ENCODE measurements at places on chromosomes 5 and 9.

DNA sequence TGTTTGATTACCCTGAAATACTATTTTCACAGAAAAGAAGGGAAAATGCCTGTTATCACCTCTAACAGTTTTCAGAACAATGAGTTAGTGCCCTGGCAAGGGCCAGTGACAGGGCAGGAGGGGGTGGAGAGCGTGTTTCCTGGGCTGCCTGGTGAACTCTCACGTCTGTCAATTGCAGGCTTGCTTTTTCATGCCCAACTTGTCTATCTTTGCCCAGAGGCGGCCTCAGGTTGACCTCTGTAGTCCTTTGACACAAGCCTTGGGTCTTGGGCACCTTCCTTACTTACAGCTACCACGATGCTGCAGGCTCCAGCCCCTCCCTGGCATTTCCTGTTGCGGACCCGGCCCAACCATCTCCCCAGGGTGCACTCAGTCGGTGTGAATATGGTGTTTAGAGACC lies 2.2 kb upstream of the CEL start:
- no peak for DNase-seq

DNA sequence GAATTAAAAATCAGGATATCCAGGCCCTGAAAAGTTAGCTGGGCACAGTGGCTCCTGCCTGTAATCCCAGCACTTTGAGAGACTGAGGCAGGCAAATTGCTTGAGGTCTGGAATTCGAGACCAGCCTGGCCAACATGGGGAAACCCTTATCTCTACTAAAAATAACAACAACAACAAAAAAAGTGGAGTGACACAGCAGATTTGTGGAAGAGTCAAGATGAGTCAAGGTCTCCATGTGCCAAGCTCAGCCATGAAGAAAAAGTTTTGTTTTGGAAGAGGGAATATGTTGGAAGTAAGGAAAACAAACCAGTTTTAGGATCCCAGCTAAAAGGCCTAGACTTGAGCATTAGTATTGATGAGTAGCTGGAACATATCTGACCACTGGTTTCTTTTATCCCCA lies 14.7 kb downstream of the LRRC70 start:
- no peak for DNase-seq

GRCh38 chr9:129612123-129612522 lies 8.8 kb downstream of the C9orf50 start:
- DNase-seq = no peak

- DNase-seq = no peak
Measured at GRCh38 chr9:91362051-91362611, 413 bp upstream of the AUH start.

GRCh38 chr5:25255128-25255527 lies 610.4 kb upstream of the CDH10 start:
- no peak for DNase-seq

DNA sequence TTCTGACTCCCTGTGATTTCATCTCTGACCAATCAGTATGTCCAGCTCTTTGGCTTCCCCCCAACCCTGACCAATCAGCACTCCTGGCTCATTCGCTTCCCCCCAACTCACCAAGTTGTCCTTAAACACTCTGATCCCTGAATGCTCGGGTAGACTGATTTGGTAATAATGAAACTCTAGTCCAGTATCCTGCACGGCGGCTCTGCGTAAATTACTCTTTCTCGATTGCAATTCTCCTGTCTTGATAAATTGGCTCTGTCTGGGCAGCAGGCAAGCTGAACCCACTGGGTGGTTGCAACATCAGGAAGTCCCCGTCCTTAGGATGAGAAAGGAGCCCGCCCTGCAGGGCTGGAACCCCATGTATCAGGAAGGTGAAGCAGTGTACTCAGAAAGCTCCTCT lies 10.4 kb downstream of the FCN2 start:
- DNase-seq = no peak

DNA sequence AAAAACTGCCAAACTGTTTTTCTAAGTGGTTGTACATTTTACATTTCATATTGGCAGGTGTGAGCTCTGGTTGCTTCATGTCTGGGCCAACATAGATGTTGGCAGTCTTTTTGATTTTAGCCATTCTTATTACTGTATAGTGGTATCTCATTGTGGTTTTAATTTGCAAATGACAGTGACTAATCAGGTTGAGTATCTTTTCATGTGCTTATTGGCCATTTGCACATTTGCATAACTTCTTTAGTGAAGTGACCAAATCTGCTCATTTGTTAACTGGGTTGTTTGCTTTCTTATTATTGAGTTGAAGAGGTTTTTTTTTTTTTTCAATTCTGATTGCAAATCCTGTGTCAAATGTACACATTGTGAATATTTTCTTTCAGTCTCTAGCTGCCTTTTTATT lies 36.9 kb upstream of the MSX2 start:
- DNase-seq = no peak

DNA sequence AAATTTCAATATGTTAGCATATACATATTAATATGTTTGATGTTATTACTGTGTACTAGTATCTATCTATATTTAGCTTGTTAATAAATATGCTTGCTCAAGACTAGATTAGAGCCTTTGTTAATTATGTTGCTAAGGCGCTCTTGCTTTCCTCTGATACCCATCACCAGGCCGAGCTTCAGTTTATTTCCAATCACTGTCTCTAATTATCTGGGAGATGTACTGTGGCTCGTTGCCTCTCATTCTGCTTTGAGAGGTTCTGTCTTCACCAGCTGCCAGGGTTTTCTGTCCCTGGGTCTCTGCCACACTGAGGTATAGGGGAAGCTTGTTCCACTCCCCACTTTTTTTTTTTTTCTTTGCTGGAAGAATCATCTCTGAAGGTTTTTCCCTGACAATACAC lies 21.0 kb upstream of the TAF11L2 start:
- DNase-seq = no peak

GRCh38 chr5:135139381-135140134 lies 105.5 kb upstream of the PITX1 start:
- DNase-seq = peak; percentile 45

GRCh38 chr9:35972093-35972492 lies 14.1 kb upstream of the OR2S2 start:
- no peak for DNase-seq

DNA sequence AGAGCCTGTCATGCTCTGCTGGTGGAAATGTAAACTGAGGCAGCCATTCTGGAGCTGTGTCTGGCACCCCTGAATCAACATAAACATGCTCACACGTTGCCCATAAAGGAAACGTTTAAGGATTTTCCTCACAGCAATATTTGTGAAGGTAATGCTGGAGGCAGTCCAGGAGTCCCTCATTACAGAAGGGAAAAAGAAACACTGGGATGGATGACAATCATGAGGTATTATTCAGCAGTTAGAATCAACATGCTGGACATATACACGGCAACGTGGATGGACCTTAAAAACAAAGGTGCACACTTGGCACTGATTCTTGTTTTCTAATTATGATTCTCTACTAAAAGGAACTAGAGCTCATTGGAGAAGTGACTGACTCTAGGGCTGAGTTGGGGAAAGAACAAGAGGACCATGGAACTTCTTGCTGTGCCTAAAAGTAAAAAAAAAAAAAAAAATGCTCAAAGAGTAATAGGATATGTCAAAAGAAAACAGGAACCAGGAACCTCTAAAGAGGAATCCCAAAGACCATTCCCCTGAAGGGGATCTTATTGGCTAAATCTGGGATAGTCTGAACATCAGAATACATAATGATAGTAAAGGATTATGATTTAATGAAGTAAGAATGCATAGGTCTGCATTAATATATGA lies 18.6 kb downstream of the B4GALT1 start:
- DNase-seq = no peak

DNA sequence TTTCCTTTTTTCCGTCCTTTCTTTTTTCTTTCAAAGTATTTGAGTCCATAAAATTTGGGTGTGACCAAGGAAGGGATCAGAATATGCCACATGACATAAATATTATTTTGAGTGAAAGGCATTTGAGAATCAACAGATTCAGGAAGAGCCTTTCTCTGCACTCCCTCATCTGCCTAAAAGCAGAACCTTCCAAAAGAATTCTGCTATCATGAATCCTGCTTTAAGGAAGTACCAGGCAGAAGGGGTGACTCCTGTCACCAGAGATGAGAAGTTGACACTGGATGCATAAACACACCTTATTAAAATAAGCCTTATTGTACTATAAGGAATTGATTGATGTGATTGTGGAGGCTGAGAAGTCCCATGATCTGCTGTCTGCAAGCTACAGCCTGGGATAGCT lies 196.7 kb downstream of the SREK1 start:
- DNase-seq = no peak

DNA sequence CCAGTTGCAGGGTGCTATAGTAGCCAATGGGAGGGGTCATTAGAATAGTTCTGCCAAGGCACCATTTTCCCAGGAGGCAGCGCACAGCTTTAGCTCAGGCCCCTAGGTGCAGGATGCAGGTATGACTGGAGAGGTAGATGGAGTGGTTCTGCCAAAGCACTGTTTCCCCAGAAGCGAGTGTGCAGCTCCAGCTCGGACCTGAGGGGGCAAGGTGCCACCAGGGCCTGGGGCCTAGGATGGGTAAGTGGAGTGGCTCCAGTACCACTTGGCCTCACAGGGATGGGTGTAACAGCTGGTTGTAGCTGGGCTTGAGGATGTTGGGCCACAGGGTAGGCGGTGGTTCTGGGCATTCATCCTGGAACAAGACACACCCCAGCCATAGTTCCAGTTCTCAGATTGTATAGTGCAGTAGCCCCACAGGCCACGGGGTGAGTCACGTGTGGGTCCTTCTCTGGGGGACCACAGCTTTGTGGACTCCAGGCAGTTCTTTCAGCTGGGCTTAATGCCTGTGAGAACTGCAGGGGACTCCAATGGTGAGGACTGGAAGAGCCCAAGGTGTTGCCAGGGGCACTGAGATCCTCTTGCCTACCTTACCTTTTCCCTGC lies 185.5 kb upstream of the ANKH start:
- no peak for DNase-seq

DNA sequence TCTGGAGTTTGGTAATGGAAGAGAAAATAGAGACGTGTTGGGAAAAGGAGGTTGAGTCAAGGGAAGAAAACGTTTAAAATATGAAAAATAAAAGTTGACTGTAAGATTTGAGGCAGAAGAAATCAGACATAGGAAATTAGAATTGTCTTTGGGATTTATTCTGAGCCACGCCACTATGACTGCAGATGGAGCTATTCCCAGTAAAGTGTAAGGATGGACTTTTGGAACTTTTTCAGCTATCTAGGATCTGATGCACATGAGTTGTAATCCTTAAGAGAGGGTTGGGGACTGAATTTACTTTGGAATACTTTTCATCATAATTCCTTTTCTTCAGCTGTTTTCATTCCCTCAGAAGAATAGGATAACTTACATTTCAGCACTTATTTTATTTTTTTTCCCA lies 336.7 kb downstream of the FAM170A start:
- no peak for DNase-seq

GRCh38 chr9:3173374-3173773 lies 329.5 kb upstream of the PUM3 start:
- no peak for DNase-seq

DNA sequence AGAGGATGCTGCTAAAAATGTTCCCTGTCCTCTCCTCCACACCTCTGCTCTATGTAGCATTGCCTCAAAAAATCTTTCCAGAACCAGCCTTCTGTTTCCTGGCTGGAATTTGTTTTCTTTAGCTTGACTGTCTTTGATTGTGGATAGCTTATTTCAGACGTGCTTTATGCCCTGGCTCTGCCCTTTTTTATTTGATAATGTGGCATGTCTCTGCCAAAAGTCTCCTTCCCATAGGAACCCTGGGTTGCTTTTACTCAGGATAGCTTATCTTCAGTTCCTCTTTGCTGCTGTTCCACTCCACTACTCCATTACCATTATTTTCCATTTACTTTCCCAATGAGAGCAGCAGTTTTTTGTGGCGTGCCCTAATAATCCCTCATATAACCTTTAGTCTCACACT lies 885 bp upstream of the TMEM252 start:
- no peak for DNase-seq

GRCh38 chr9:136961279-136962065 lies 9.4 kb downstream of the LCN12 start:
- no peak for DNase-seq

DNA sequence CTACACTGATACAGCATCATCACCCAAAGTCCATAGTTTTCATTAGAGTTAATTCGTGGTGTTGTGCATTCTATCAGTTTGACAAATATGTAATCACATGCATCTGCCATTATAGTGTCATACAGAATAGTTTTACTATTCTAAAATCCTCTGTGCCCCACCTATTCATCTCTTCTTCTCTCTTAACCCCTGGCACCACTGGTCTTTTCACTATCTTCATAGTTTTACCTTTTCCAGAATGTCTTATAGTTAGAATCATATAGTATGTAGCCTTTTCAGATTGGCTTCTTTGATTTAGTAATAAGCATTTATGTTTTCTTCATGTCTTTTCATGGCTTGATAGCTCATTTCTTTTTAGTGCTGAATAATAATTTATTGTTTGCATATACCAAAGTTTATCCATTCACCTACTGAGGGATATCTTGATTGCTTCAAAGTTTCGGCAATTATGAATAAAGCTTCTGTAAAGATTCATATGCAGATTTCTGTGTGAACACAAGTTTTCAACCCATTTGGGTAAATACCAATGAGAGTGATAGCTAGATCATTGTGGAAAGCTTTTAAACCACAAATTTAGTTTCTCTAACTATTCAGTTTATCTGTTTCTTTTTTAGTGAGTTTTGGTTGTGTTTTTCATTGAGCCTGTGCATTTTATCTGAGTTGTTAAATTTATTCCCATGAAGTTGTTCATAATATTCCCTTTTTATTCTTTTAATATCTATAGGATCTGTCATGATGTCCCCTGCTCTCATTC lies 84.9 kb downstream of the RALGPS1 start:
- no peak for DNase-seq

DNA sequence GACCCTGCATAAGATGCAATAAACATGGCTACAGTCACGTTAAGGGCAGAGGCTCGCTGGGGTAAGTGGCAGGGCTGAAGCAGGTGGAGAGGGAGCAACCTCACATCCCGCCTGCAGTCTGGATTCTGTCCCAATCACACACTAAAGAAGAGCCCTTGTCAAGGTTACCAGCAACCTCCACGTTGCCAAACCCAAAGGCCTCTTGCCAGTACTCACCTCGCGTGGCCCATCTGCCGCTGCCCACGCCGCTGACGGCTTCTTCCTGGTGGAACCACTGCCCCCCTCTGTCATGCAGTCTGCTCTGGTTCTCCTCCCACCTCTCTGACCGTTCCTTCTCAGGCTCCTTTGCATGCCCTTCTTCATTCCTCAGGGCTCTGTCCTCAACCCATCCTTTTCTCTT lies 8.8 kb downstream of the AQP7 start:
- no peak for DNase-seq

- no peak for DNase-seq
Measured at GRCh38 chr5:123170816-123171215, 81.8 kb downstream of the PRDM6 start.

- no peak for DNase-seq
Measured at GRCh38 chr9:78903581-78903980, 606.7 kb downstream of the PSAT1 start.

DNA sequence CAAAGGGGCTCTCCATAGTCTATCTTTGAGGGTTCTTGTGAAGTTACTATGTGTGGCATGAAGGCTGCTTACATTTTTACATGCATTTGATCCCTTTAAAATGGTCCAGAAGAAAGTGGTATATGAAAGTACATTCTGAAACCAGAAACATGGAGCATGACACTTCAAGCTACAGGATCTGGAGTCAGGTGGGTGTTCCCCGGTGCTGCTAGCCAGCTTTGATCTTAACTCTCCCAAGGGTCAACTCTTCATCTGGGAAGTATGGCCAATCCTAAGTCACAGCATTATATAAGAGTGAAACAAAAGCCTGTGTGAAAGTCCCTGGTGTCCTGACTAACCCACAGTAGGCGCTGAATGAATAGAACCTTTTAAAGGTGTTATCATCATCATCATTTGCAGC lies 91.0 kb upstream of the TAS2R1 start:
- no peak for DNase-seq

GRCh38 chr5:116303340-116303739 lies 218.5 kb downstream of the COMMD10 start:
- no peak for DNase-seq

GRCh38 chr5:95076395-95077185 lies 208.3 kb downstream of the MCTP1 start:
- no peak for DNase-seq

All from tibial artery (tissue), 4 donors.